SJSA1 (cell line): ENCODE measurements at places on chromosomes 3 and 15. TPM values are rescaled to one million over a fixed set of nuclear protein-coding genes. Genes with fewer than 3 reads are reported as not detected.

GRCh38 chr3:49013738-49014660 lies 4.4 kb downstream of the DALRD3 start:
- peaks cover 18% of the 10 kb centered on the region for H3K4me1 ChIP-seq
- no peaks in the 10 kb centered on the region for H3K27me3 ChIP-seq
- H3K27ac ChIP-seq, result no peak overlapping the region
- peaks cover 60% of the 10 kb centered on the region for H3K36me3 ChIP-seq

GRCh38 chr3:177133860-177134815 lies 63.1 kb downstream of the TBL1XR1 start:
- no peaks in the 10 kb centered on the region for H3K27me3 ChIP-seq
- no peaks in the 10 kb centered on the region for H3K4me1 ChIP-seq
- no peak overlapping the region for H3K4me3 ChIP-seq

- no peaks in the 10 kb centered on the region for H3K27me3 ChIP-seq
- no peaks in the 10 kb centered on the region for H3K4me1 ChIP-seq
- H3K27ac ChIP-seq, result no peak overlapping the region
Observed at GRCh38 chr3:143070977-143071551, 48.5 kb upstream of the CHST2 start.

DNA sequence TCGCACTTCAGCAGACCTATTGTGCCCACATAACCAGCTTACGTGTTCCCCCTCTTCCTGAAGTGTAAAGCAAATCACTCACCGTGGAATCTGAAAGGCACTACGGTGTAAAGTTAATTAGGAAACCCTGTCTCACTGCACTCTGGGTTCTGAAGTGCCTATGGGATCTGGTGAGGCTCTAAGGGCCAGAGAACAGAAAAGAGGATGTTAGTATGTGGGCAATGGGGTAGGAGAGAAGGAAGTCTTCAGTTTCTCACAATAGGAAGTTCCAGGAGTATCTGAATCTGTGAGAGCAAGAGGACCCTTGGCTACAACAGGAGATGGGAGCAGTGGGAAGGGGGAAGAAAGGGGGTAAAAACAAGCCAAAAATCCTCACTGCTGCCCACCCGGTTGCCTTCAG lies 71.4 kb downstream of the ITGB5 start:
- H3K27ac ChIP-seq, result no peak overlapping the region
- H3K27me3 ChIP-seq, result no peaks in the 10 kb centered on the region
- peaks cover 26% of the 10 kb centered on the region for H3K4me1 ChIP-seq
- DNase-seq, result no peak

TGM4 gene
- total RNA-seq, result 0.05 TPM in 1 of 2 replicates, not detected in the other

- H3K27ac ChIP-seq, result no peak overlapping the region
- DNase-seq, result no peak
- H3K4me3 ChIP-seq, result no peak overlapping the region
Observed at GRCh38 chr15:56953790-56954189, 35.3 kb downstream of the TCF12 start.

DNA sequence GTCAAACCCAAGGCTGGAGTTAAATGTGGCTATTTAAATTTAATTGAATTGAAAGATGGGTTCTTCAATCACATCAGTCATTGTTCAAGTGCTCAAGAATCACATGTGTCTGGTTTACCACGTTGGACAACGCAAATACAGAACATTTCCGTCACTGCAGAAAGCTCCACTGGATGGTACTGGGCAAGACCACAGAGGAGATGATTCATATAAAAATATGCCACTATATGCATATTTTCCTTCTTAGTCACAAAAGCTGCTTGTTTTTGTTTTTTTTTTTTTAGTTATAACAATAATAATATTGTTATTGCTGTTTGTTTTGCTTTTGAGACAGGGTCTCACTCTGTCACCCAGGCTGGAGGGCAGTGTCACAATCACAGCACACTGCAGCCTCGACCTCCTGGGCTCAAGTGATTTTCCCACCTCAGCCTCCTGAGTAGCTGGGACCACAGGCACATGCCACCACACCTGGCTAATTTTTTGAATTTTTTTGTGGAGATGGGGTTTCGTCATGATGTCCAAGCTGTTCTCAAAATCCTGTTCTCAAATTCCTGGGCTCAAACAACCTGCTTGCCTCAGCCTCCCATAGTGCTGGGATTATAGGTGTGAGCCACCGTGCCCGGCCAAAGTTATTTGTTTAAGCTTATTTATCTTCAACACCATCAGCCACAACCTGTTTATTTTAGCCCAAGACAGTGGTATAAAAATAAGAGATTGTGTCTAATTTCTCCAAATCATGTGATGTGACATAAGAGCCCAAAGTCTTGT lies 19.4 kb downstream of the RTP3 start:
- H3K27ac ChIP-seq, result peak overlapping the region; percentile 84
- DNase-seq, result peak; percentile 79
- no peak overlapping the region for H3K4me3 ChIP-seq
